ENCODE measurements at places on chromosomes 2 and 18.

DNA sequence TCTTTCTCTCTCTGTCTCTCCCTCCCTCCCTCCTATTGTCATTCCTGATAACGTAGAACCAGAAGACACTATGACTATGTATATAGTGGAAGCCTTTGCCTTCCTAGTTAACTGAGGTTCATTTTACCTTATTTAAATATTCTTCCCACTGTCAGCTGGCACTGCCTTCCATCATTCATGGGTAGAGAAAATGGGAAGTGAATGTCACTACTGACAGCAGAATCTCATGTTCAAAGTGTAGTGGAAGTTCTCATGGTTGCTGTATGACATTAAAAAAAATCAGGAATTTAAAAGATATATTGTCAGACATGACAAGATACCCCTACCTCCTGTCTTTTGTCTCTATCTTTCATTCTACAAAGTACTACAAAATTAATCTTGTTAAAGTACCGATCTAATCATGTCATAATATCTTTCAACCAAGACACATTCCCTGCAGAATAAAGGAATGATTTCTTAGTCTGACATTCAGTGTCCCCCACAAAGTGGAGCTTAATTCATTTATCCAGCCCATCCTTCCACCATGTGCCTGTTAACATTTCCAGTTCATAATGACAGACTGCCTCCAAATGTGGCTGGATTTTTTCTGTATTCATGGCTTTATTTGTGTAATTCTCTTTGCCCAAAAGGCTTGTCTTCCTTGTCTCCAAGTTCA, 250.1 kb upstream of the CDH20 start:
- no peak for DNase-seq

GRCh38 chr2:52335727-52336126, 1303.8 kb upstream of the NRXN1 start:
- no peak for DNase-seq

GRCh38 chr2:64979744-64980143, 9.5 kb upstream of the SLC1A4 start:
- DNase-seq, result no peak

- DNase-seq, result no peak
Measured at GRCh38 chr2:131552871-131553270, 25.2 kb downstream of the CCDC74A start.

DNA sequence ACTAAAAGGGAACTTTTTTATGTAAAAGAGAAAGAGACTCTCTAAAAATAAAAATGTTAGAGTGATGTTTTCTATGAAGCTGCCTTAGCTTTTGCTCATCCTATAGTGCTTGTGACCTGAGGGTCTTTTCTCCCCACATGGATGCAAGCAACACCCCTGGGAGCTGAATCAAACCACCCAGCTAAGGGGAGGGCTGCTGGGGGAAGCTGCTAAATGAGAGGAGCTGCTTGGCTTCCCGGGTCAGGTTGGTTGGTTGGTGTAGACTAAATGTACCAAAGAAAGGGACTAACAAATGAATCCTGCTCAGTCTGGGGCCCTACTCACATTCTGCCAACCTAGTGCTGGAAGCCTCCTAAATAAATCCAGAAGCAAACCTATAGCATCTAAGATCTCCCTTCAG, 35.0 kb downstream of the AFF3 start:
- DNase-seq, result no peak

GRCh38 chr18:42839408-42839807, 276.1 kb downstream of the RIT2 start:
- no peak for DNase-seq

DNA sequence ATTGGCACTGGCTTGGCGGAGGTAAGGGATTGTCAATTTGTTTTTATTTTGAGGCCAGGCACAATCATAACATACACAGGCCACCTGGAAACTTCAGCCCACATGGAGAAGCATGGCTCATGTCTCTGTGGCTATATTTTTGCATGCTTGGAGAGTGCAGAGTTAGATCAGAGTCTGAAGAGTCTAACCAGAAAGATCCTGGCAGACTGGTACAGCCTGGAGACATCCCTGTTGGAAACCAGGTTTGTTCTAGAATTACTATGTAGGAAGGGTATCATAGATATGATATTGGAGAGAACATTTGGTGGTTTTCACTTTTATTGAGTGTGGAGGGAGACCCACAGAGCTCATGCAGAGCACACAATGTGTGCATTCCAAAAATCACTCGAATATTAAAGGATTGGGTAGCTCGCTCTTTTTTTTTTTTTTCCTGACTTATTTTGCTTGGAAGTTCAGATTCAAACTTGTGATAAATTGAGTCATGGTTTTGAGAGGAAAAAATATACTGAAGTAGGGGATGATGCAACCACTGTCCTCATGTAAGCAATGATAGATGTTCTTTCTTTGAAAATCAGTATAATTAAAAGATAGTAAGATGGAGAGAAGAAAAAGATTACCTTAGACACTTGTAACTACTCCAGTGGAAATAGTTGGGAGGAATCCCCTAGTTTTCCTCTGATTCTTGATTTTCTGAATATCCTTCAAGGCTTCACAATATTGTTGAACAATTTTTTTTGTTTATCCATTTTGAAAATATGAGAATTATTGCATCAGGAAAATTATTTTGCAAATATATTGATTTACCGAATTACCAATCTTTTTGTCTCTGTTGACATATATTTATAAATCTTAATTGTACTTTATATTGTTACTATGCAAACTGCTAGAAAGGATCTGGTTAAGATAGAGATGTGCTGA, 185.7 kb upstream of the ZEB2 start:
- no peak for DNase-seq

- DNase-seq, result no peak
Measured at GRCh38 chr2:17517481-17518211, 594 bp downstream of the RAD51AP2 start.

DNA sequence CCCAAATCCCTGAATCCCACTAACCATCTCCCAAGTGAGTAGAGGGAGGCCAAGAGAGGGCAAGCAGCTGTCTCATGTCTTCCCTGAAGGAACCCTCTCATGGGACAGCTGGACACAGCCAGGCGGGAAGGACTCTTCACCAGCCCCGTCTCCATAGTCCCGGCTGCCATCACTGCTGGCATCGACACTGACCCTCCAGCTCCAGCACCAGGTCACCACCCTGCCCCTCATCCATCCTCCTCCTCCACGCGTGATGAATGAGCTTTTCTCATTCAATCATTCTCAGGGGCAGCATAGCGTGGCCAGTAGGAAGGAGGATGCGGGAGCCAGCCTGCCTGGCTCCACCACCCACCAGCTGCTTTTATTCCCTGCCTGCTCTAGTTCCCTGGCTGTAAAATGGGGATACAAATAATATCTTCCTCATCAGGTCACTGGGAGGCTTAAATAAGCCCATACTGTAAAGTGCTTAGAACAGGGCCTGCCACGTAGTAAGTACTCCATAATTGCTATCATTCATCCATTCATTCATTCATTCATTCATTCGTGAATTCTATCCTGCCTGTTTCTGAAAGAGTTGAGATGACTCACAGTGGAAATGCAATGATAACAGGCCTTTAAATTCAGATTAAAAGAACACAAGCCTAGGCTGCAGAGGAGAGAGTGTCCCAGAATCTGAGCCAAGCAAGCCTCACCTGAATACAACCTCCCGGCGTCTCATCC, 30.5 kb upstream of the FOSL2 start:
- no peak for DNase-seq

- DNase-seq, result no peak
Measured at GRCh38 chr18:78525366-78526111, 454.1 kb upstream of the SALL3 start.

GRCh38 chr2:6986301-6986911, 69.2 kb downstream of the RNF144A start:
- DNase-seq, result no peak

GRCh38 chr2:205915130-205915524, 170.8 kb downstream of the INO80D start:
- no peak for DNase-seq

DNA sequence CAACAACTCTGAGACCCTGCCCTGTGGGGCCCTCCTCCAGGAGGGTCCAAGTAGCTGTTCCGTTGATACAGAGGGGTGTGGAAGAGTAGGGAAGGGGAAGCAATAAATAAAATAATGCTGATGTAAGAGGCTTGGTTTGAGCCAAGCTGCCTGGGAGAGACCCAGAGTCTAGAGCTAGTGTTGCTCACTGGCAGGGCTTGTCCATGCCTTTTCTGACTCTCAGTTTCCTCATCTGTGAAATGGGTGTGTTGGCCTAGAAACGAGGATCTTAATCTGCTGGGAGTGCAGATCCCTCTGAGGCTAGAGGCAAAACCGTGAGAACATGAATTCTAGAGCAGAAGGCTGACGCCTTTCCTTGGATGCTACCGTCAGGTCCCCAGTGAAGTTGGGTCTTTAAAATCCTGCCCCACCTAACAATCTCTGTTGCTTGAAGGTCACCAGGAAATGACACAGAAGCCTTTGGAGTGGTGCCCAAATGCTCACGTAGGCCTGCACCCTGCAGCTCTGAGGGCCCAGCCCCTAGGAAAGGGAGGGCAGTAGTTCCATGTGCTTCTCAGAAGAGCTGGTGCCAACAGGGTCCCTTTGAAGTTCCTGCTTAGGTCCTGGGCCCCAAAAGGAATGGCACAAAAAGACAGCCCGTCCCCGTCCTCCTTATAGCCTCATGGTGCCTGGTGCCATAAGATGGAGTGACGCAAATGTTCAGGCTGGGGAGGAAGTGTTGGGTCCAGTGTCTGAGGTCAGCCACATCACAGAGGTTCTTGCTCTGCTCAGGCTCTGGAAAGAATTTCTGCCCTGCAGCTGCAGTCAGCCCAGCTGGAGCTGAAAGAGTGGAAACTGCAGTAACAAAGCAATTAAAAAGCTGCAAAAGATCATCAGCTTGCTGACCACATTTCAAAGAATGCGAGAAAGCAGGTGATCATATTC, 73.2 kb upstream of the SMAD2 start:
- DNase-seq, result no peak

DNA sequence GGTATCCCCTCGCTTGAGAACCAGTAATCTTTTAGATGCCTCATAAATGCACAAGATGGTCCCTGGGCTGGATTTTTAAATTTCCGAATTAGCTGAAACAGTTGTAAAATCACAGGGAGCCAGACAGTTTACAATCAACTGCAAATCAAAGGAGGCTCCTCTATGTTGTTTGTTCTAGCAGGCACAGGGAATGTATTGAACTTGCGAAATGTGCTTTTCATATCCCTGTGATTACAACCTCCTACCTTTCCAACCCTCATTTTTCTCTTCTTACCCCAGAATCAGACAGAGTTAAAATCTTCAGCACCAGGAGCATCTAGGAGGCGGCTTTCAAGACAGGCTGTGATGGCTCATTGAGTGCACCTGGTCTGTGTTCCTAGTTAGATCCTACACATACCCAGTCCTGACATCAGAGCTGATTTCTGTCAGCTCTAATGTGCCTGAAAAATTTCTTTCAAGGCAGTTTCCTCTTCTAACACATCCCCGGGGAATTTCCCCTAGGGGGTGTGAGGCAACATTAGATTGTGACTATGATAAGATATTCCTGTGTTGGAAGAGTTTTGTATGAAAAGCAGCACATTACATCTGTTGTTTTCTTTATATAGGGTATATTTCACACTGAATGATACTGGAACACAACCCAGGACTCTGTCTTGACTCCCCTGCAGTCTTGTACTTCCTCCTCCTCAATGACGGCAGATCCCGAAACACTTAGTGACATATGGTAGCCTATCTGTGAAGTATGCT, 17.9 kb upstream of the CAVIN2 start:
- DNase-seq, result no peak

DNA sequence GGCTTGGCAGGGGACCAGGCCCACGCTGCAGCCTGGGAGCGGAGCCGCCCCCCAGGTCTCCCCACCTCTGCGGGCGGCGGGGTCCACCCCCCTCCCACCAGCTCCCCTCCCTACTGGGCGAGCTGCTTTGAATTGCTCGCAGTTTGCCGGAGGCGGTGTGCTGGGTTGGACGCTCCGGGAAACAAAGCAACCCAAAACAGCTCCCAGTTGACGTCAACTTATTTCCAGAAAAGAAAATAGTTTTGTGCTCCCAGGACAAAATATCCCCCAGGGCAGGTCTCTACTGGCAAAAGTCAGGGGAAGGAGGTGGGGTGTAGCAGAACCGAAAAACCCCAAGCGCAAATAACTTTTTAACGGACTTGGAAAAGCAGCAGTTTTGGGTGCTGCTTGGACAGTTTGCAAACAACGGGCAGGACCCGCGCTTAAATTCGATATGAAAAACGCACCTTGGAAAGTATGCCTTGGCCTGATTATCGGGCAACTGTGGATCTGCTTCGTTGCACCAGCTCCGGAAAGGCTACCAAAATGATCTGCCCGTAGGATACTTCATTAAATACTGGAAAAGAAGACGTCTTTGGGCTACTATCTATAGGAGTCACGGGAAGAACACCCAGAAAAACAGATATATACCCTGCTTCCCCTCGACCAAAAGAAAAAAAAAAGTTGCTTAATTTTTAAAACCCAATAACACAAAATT, 2.8 kb upstream of the KCTD1 start:
- DNase-seq, result no peak

GRCh38 chr18:49623571-49623970, 61.7 kb downstream of the LIPG start:
- DNase-seq, result no peak

- no peak for DNase-seq
Measured at GRCh38 chr2:79393806-79394484, 118.9 kb upstream of the CTNNA2 start.

GRCh38 chr2:33167622-33168245, 221.0 kb downstream of the LTBP1 start:
- no peak for DNase-seq

GRCh38 chr18:72727776-72728175, 140.0 kb downstream of the NETO1 start:
- no peak for DNase-seq

DNA sequence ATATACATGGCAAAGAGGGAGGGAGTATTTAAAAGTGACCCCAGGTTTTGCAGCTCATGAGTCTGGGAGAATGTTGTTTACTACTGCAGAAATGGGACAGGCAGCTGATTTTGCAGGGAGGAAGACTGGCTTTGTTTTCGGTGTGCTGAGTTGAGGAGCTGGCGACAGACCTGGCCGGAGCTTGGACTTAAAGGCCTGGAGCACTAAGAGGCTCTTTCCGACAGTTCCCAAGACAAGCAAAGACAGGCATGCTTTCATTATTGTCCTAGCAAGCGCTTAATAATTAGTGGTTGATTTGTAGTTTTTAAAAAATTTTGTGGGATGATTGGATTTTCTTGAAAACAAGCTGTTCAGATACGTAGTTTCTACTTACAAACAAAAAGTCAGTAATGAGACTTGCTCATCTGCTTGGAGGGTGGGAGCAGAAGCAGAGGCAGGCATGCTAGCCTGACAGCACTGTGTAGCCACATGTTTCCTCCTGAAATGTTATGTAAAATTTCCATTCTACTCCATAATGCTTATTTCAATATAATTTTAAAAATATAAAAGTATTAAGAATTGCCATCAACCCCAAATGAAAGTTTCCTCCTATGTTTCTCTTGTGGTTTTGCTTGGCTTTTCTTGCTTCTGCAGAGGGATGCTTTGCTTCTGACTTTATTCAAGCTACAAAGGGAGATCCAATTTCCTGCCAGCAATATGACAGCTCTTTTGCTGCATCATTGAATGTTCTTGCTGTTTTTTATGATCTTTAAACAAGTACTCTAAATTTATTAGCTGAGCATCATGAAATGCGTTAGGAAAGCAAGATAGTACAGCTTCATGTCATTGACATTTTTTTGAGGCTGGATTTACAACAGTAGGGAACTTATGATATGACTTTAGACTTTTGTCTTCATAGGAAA, 75.8 kb downstream of the PHLPP1 start:
- DNase-seq, result no peak
